SHP77 treated with DMSO at 0.1 percent for 48 hours (cell line): ENCODE measurements at places on chromosomes 7 and 10.
A peak's percentile ranks its signal among the peaks of the same experiment; 100 is the strongest.

GRCh38 chr7:83038787-83039186 lies 123.9 kb downstream of the PCLO start:
- DNase-seq, result no peak

GRCh38 chr7:126856691-126857291 lies 395.9 kb downstream of the GRM8 start:
- DNase-seq, result no peak

DNA sequence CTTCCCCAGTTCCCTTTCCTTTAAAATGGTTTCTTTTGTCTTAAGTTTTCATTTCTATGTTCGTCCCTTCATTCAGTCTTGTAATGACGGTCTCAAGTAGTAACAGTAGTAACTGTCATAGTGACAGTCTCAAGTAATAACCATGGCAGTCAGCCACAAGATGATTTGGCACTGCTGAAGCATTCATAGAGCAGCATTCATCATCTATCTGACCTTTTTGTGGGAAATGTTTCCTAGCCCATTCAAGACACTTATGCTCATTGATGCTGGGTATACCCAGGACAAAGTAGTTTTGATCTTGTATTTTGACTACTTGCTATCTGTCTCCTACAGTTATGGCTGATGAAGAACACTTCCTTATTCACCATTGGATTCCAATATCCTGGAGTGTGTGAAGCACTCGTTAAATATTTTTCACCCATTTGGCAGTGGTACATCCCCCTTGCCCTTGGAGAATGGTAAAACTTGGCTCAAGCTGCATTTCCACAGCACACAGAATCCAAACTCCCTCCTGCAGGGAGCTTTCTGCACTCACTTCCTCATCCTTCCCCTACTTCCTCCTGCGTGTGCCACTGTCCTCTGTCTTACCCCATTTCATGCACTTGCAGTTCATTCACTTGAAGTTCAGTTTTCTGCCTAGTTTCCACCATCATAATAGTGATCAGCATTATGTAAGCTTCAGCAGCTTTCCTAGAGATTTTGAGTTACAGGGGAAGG lies 19.0 kb downstream of the GIMAP4 start:
- no peak for DNase-seq

GRCh38 chr7:28292834-28293526 lies 112.4 kb upstream of the JAZF1 start:
- no peak for DNase-seq

GRCh38 chr10:3094609-3095036 lies 27.3 kb downstream of the PFKP start:
- DNase-seq, result no peak

GRCh38 chr10:97456034-97456685 lies 10.2 kb downstream of the ZDHHC16 start:
- DNase-seq, result no peak

GRCh38 chr7:157969995-157970394 lies 617.6 kb downstream of the PTPRN2 start:
- DNase-seq, result no peak

- no peak for DNase-seq
Measured at GRCh38 chr7:156816943-156817572, 75.9 kb downstream of the LMBR1 start.

- DNase-seq, result no peak
Measured at GRCh38 chr7:2044883-2045471, 187.8 kb downstream of the MAD1L1 start.

DNA sequence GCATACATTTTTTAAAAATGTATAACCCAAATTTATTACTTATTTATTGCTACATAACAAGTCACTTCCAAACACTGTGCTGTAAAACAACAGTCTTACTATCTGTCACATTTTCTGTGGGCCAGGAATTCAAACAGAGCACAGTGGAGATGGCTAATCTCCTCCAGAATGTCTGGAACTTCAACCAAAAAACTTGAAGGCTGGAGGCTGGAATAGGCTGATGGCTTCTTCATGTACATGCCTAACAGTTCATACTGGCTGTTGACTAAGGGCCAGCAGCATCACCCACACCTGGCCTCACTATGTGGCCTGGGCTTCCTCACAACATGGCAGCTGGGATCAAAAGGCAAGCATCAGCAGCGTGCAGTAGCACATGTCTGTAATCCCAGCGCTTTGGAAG lies 92.4 kb upstream of the KMT2E start:
- DNase-seq, result no peak

- no peak for DNase-seq
Measured at GRCh38 chr10:31126593-31126992, 94.9 kb upstream of the ZNF438 start.

- peak; percentile 67 for DNase-seq
Measured at GRCh38 chr7:120856621-120857352, 1.2 kb downstream of the TSPAN12 start.

DNA sequence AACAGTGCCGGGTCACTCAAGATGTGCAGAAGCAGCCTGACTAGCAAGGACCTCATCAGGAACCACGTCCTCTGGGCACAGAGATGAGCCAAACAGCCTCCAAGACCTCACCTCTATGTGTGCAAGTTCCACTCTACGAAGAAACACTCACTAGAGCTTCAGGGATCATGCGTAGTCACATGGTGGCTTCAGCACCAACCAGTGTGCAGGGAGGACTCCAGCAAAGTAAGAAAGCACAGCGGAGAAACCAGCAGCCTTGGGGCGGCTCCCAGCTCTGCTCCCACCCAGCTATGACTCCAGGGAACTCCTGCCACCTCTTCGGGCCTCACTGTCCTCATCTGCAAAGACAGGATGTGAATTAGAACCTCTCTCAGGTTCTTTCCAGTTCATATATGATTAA lies 58.2 kb downstream of the SLIT1 start:
- no peak for DNase-seq

- DNase-seq, result no peak
Measured at GRCh38 chr7:24334012-24334411, 50.0 kb downstream of the NPY start.

DNA sequence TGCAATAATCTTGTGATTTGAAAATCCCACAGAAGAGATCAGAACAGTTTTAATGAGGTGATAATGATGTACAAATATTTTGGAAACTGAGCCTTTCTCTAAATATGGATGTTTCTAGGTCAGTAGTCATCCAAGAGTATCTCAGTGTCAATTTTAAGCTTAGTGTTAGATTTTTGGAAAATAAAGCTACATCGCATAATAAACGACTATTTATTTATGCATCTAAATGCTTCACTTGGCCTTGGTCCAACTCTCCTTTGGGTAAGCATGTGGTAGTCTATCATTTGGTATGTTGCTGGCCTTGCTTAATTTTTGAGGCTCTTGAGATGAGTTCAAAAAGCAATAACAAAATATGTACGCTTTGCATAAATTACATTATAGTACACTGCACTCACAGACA lies 5.4 kb upstream of the PPP1R9A start:
- no peak for DNase-seq

- DNase-seq, result no peak
Measured at GRCh38 chr10:32419615-32420014, 26.3 kb upstream of the CCDC7 start.

GRCh38 chr10:119625570-119626280 lies 25.5 kb upstream of the BAG3 start:
- no peak for DNase-seq

GRCh38 chr7:129247087-129247486 lies 22.3 kb downstream of the AHCYL2 start:
- no peak for DNase-seq

- DNase-seq, result no peak
Measured at GRCh38 chr10:50324680-50325393, 73.5 kb upstream of the ASAH2 start.

GRCh38 chr10:116952729-116953128 lies 52.3 kb downstream of the SHTN1 start:
- DNase-seq, result no peak

DNA sequence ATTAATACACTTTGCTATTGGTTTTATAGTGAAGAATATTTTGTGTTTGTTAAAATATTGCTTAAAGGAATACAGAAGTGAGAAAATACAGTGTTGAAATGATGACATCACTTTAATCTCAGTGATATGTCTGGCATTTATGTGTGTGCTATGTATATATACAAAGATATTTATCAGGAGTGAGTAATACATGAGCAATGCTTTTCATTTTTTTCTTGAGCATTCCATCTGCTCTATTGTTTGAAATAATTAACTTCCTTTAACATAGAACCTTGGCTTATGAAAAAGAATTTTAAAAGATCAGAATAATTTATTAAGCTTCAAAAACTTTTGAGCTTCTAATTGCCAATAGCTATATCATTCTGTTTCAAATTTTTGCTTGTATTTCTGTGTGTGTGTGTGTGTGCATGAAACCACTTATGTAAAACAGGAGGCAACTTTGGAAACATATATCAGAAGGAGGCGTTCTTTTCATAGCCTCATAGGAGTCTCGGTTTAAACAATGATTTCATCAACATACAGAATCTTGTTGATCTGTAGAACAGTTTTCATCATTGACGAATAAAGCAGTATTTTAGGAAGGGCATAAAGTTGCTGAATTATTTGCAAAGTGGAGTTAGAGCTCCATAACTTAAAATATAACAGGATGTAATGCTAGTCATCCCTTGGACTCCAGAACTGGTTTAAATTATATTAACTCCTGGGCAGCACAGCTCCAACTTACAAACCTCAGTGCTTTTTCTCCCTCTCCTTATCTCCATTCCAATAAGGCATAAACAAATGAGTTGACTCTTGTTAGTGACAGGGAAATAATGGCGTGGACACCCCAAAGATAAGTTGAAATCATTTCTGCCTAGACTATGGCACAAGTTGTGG lies 228.4 kb upstream of the DGKB start:
- no peak for DNase-seq

DNA sequence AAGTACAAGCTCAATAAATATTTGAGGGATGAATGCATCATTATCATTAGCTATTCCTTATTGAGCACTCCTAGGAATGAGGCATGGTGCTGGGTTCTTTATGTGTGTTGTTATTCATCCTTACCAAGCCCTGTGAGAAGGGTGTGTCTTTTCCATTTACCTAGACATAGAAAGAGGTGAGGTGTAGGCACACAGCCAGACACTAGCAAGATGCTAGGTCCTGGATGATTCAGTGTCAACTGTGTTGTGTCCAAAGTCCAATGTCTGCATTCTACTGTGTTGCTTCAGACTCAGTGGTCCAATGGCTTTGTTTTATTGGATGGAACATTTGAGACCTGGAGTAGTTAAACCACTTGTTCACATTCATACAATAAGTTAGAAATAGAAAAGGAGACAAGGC lies 605.5 kb downstream of the LRMDA start:
- no peak for DNase-seq

- DNase-seq, result no peak
Measured at GRCh38 chr7:81648716-81649115, 121.1 kb downstream of the HGF start.

- no peak for DNase-seq
Measured at GRCh38 chr7:36758879-36759278, 34.6 kb upstream of the AOAH start.

DNA sequence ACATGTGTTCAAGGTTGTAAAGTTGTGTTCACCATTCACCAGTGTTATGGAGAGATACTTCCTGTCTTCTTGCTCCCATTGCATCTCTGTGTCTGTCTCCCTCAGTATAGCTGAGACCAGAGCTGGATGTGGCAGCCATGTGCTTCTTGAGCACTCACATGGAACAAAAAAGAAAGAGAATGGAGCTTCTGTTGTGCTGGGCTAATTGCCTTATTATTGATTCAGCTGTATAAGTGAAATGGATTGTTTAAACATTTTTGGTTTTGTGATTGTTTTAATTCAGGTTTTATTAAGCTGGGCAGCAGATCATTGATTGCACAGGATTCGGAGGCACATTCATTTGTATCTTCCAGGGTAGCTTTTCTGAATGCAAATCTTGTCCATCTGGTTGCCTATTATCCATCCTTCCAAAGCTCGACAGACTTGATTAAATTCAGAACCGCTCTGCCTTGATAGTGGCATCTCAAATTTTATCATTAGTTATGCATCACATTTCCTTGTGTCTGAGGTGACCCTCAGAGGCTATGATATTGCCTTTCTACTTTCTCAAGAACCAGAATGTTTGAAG lies 119.9 kb downstream of the CCNY start:
- DNase-seq, result no peak

- no peak for DNase-seq
Measured at GRCh38 chr7:12092499-12093130, 118.5 kb upstream of the TMEM106B start.

GRCh38 chr7:2165610-2166594 lies 66.8 kb downstream of the MAD1L1 start:
- DNase-seq, result no peak

GRCh38 chr7:138980563-138981291 lies 462 bp downstream of the KIAA1549 start:
- peak; percentile 1 for DNase-seq

- DNase-seq, result no peak
Measured at GRCh38 chr7:75772081-75773077, at the start of gene CCL26. TSS of gene CCL26 (minus strand) at chr7:75772211. CDS start at chr7:75772176, 35 bp downstream.

DNA sequence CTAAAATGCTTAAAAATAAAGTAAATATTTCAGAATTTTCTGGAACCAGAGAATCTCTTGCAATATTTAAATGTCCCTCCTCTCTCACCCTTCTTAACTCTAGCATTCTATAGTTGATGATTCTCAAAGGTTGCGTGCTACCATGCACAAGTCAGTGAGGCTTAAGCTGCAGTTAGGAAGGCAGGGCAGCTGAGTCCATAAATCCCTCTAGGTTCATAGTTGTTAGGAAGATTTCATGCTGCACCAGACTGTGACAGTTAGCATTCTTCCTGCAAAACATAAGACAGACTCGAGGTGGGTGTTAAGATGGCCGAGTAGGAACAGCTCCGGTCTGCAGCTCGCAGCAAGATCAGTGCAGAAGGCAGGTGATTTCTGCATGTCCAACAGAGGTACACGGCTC lies 70.6 kb downstream of the MET start:
- DNase-seq, result no peak

- no peak for DNase-seq
Measured at GRCh38 chr10:78291722-78292121, 258.1 kb downstream of the RPS24 start.
